ENCODE measurements at places on chromosomes 12 and 14. TPM values are rescaled to one million over a fixed set of nuclear protein-coding genes. Genes with fewer than 3 reads are reported as not detected.

EFS gene
- 24.6 TPM for total RNA-seq

CLEC2A gene
- not detected for total RNA-seq

LBHD2 gene
- total RNA-seq, result not detected

TESPA1 gene
- 6.2 TPM for total RNA-seq

GZMH gene
- 1.3 TPM for total RNA-seq

TAS2R14 gene
- 7.9 TPM for total RNA-seq

IL31 gene
- not detected for total RNA-seq
